Stromal cell of bone marrow (primary cell): ENCODE measurements at places on chromosomes 2 and 18.

DNA sequence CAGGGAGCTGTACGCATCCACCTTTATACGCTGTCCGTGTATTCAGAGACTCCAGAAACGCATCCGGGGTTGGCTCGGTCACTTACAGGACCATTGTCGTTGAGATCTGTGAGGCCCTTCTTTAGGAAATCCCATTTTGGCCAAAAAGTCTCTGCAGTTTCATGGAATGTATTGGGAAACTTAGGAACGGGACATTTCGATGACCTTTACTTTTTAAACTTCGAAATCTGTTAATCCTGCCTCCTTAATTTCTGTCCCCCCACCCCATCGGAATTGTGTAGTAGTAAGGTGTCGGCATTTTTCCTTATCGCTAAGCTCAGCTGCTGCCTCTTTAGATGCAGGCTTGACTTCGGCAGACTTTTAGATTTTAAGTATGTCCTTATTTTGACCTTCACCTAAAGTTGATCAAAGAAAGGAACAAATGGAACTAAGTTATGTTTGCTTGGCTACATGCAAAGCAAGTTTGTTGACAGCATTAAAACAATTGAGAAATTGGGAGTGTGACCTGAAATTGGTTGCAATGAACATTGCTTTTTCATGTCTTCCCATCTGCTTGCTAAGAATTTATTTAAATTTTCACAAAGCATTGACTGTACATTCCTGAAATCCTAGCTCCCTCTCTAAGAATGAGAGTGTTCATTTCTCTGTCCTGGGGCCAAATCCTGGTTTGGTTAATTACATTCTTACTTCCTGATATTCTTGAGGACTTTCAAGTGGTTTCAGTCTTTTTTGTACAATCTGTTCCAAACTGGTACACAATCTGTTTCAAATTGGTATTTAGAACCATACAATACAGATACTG, 884 bp upstream of the RAPH1 start:
- DNase-seq: no peak

GRCh38 chr2:110101280-110101844, 14.3 kb downstream of the MALL start:
- peak; percentile 100 for DNase-seq

GRCh38 chr18:8503248-8503647, 106.0 kb upstream of the RAB12 start:
- no peak for DNase-seq

GRCh38 chr2:10599921-10600320, 89.9 kb downstream of the NOL10 start:
- DNase-seq: no peak

- DNase-seq: no peak
Measured at GRCh38 chr2:170818036-170818751, 1.5 kb downstream of the GAD1 start.

DNA sequence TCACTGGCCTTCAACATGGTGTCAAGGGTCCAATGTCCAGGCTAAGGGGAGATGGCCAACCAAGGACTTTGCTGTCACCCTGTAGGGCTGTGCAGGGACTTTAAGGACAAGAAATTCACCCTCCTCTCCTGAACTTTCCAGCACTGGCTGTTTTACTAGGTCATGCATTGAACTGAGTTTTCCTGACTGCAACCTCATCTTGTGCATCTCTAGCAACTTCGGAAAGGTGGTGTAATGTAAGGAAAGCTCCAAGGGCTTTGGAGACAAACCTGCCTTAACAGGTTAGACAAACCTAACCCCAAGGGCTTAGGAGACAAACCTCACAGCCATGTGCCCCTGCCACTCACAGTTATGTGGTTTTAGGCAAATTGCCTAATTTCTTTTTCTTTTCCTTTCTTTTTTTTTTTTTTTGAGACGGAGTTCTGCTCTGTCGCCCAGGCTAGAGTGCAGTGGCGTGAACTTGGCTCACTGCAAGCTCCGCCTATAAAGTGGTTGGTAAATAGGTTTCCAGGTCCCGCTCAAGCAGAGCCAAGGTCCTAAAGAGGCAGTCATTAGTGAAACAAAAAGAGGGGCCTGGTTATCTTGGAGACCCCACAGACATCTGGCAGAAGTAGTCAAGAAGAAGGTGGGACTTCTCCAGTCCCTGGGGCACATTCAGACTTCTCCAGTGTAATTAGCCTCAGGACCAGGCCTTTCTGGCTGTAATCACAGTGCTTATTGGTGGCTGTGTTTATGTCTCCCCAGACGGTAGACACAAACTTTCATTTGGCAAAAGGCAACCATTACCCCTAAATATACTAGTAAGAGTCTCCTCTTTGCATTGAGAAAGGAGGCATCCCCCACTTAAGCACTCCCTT, 37.6 kb upstream of the PMAIP1 start:
- DNase-seq: no peak

DNA sequence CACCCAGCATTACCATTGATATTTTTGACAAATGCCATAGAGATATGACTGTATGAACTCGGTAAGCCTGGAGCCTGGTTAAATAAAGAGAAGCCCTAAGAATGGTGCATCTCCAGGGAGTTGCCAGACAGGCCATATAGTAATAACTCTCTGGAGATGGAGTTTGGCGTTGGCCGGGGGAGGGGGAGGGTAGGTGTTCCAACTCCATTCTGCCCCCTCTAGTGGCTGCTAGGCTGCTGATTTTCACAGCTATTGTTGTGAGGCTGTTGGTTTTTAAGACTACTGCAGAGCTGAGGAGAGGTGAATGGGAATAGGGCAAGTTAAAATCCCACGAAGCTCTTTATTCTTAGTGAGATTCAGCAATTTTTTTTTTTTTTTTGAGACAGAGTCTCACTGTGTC, 99.9 kb downstream of the GALNT14 start:
- no peak for DNase-seq

DNA sequence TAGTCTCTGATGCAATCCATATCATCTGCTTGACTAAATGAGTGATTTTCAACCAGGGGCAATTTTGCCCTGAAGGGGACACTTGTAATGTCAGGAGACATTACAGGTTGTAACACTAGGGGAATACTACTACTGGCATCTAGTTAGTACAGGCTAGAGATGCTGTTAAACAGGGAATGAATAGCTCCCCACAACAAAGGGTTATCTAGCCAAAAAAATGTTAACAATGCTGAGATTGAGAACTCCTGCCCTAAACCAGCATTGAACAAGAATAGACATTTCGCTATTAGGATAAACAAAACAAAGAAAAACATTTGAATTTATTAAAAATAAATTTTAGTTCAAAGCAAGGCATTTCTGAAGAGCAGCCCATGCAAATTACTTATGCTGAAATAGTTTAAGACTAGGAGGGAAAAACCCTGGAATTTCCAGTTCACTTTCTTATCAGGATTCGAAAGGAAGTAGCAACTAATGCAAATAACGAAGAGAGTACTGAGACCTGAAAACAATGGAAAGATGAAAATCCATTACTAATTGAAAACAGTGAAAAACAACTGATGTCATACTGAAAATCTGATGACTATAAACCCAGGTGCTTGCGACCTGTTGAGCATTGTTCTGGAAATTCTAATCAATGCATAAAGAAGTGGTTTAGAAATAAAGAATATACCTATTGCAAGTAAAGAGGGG, 53.1 kb downstream of the CAB39 start:
- DNase-seq: no peak

DNA sequence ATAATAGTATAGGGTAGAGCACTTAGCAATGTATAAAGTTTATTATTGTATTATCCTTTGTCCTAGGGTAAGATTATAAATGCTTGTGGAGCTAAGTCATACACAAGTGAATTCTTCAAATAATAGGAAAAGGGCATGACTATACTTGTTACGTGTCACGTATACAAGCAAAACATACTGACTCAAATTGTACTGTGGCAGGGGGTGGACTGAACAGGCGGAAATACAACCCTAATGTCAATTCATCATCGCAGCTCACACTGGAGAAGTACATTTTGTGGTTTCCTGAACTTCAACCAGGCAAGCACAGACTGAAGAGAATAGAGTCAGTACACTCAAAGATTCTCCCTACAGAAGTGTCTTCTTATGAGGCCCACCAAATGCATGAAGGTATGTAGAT, 201.0 kb downstream of the MBD2 start:
- peak; percentile 52 for DNase-seq

GRCh38 chr2:23564615-23564960, 179.6 kb downstream of the KLHL29 start:
- no peak for DNase-seq

- no peak for DNase-seq
Measured at GRCh38 chr2:88329815-88330603, 122.5 kb downstream of the FOXI3 start.

GRCh38 chr2:113967272-113967671, 77.4 kb downstream of the ACTR3 start:
- DNase-seq: no peak

DNA sequence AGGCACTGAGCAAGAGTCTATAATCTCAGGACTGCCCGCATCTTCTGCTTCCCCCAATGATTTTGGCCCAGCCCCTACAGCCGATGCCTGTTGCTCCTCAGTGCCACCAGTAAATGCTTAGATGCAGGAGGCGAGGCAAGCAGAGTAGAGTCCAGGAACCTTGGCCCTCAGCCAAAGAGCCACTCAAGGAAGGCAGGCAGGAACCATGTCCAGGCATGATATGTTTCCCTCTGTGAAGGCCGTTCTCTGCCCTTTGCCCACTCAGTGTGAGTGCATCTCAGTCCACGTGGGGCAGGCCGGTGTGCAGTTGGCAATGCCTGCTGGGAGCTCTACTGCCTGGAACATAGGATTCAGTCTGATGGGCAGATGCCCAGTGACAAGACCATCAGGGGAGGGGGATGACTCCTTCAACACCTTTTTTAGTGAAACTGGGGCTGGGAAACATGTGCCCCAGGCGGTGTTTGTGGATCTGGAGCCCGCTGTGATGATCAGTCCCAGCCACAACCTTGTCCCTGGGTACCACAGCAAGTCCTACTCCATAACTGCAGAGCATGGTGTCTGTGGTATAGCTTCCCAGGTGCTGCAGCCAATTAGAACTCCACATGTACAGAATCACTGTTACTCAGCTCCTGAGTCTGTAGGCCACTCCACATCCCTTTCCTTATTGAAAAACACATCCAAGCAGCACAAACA, 9.7 kb upstream of the DNAJB2 start:
- DNase-seq: no peak

DNA sequence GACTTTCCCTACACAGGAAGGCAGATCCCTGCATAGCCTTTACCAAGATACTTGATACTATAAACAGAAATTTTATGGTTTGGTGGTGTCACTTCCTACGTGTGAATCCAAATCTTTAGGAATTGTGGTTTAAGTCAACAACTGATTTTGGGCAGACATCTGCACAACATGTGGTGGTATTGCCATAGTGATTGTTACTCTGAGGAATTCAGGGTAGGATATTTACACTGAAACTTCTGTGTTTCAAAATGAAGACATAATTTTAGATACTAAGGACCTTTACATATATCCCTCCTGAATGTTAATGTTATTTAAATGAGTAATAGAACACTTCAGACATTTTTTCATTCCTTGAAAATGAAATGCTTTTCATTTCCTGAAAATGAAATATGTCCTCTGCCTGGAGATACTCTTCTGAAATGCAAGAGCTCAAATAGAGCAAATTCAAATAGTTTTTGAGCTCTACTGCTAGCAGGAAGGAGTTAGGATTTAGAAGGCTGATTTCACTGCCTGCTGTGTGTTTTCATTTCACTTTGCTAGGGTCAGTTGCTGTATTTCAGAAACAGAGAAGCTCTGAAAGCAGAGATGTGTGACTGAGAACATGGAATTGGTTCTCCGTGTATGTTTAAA, 77.2 kb downstream of the MDH1 start:
- peak; percentile 55 for DNase-seq

DNA sequence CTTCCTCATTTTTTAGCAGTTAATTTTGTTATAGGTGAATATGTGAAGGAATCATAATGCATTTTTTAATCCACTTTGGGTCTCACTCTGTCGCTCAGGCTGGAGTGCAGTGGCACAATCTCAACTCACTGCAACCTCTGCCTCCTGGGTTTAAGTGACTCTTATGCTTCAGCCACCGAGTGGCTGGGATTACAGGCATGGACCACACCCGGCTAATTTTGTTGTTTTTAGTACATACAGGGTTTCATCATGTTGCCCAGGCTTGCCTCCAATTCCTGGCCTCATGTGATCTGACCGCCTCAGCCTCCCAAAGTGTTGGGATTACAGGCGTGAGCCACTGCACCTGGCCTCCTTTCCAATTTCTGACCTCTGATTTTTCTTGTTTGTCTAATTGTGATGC, 17.7 kb downstream of the SCYGR5 start:
- DNase-seq: no peak

DNA sequence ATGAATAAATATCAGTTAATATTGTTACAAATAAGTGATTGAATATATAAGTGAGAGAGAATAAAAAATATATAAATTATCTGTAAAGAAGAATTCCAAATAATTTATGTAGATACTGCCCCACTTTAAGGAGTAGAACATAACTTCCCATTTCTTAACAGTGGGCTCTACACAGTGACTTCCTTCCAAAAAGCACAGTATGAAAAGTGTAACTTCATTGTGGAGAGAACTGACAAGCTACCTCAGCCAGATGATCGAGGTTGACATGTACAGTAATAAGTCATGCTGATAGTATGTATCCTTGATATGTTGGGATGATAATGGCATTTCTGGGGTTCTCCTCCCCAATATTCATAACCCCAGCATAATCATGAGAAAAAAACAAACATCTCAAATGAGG, 191.9 kb upstream of the FN1 start:
- DNase-seq: no peak

- no peak for DNase-seq
Measured at GRCh38 chr2:144660518-144661316, 140.8 kb upstream of the ZEB2 start.

GRCh38 chr2:45303417-45304202, 294.4 kb upstream of the SIX2 start:
- no peak for DNase-seq

GRCh38 chr2:191241418-191241817, 3.8 kb upstream of the MYO1B start:
- no peak for DNase-seq

- no peak for DNase-seq
Measured at GRCh38 chr2:189641590-189641989, 19.7 kb upstream of the ASNSD1 start.

DNA sequence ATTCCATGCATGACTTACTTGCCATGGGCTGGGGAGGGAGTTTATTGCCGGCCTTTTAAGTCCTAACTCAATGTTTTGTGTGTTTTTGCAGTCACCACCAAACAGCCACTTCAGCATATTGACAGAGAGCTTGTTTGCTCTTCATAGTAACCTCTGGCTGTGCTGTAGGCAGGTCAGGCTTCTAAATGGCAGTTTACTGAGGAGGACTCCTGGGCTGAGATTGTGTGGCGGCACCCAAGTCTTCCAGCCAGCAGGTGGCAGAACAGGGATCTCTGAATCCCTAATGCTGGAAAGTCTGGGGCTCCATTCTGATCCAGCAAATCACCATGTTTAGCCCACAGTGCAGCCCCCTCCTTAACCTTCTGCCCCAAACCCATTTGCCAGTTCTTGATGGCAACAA, 121.2 kb downstream of the CAPN13 start:
- DNase-seq: no peak

GRCh38 chr2:21427606-21428005, 303.8 kb downstream of the TDRD15 start:
- DNase-seq: no peak

GRCh38 chr2:40752796-40753195, 300.9 kb upstream of the SLC8A1 start:
- no peak for DNase-seq
